Activated gamma-delta T cell treated with anti-CD3 and anti-CD28 coated beads, Interleukin-2, amount 50 U/mL, for 16 hours (primary cell): ENCODE measurements at places on chromosomes 7 and 10.

GRCh38 chr10:58993480-58994221, 182.8 kb upstream of the PHYHIPL start:
- no peak for DNase-seq

- no peak for DNase-seq
Measured at GRCh38 chr7:123241809-123242208, 42.0 kb upstream of the SLC13A1 start.

- DNase-seq = no peak
Measured at GRCh38 chr7:149790146-149790548, 16.8 kb upstream of the ZNF467 start.

DNA sequence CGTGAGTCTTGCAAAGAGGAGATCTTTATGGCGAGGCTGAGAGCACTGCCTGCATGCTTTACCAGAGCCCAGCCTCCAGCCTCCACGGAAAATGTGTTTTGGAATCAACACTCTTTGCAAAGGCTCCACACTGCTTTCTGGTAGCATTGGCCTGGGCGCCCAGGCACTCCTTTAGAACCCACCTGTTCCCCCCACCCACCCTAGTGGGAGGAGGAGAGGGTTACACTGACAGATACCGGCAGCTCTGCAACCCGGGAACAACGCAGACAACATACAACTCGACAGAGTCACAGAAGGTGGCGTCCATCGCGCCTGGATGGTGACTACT, 5.5 kb upstream of the MNX1 start:
- no peak for DNase-seq

GRCh38 chr10:128476368-128476725, 350.1 kb upstream of the MKI67 start:
- no peak for DNase-seq

- DNase-seq = no peak
Measured at GRCh38 chr7:139500770-139501138, 17.3 kb upstream of the KLRG2 start.
